ENCODE measurements at places on chromosomes 1 and 21.

DNA sequence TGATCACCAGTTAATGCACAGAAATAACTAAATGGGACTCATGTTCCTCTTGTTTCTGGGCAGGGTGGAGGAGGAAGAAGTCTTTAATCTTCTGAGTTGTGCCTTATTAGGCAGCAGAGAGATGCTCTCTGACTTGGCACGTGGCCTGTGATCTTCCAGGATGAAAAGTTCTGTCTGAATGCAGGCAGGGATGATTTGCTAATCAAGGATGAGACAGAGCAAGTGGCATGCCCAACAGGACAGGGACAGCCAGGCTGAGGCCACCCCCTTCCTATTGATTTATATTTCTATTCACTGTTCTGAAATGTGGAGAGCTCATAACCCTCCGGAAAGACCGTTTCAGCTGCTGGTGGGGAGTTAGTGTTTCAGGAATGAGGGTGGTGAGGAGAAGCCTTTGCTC is 477.8 kb upstream of the CAMK1G start:
- DNase-seq: no peak

DNA sequence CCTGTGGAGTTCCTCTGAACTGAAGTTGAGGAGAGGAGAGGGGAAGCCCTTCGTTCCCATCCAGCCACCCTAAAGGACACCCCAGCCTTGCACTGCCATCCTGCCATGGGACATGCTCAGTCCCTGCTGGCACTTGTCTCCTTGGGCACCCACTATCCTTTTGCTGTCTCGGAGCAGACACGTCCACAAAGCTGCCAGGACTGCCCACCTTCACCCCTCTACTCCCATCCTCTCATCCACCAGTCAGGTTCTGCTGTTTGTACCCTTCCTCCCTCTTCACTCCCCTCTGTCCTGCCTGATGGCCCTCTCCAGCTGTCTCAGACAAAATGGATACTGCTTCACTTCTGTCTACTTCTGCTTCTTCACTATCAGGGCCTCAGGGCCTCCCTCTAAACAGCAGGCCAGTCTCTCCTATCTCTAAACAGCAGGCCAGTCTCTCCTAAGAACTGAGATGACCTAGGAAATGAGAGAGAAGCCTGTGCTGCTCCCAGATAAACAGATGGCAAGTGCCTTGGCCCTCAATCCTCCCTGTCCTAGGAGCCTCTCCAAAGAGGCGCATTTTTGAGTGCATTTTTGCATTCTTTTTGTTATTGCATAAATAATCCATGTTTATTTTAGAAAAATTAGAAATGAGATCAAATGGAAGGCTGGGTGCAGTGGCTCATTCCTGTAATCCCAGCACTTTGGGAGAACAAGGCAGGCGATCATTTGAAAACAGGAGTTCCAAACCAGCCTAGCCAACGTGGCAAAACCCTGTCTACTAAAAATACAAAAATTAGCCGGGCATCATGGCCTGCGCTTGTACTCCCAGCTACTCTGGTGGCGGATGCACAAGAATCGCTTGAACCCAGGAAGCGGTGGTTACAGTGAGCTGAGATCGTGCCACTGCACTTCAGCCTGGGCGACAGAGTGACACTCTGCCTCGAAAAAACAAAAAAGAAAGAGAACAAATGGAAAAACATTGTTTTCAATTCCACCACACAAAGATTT is 4.4 kb upstream of the PYCR2 start:
- no peak for DNase-seq

DNA sequence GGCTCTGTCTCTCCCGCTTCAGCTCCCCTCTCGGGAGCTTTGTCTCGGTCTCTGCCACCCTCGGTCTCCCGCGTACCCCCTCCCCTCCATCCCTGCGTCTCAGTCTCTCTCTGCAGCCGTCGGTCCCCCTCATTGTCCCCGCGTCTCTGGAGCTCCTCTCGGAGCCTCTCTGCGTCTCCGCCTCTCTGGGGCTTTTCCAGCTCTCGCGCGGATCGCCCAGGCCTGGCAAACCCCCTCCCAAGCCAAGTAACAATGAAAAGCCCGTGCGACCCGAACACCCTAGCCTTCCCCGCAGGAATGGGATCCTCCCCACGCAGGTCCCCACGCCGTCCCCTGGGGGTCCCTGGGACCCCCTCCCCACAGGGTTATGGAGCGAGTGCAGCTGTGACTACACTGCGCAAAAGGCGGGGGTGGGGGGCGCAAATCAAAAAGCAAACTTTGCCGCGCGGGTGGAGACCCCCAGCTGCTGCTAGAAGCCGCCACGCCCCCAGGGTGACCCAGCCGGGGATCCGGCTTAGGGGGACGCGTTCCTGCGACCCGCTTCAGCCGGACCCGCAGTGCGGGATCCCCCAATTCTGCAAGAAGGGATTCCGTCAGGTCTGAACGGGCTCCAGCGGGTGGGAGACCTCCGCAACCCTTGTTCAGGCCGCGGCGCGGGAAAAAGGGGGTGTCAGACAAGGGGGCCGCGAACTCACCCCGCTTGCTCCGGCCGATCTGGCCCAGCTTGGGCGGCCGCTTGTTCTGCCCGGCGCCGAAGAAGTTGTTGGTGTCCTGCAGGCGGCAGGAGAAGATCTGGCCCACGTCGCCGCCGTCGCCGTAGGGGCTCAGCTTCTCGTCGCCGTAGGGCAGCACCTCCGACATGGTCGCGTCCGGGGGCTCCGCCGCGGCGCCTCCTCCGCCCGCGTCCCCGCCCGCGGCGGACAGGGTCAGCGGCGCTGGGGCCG is 1.2 kb downstream of the CAMK2N1 start:
- no peak for DNase-seq

DNA sequence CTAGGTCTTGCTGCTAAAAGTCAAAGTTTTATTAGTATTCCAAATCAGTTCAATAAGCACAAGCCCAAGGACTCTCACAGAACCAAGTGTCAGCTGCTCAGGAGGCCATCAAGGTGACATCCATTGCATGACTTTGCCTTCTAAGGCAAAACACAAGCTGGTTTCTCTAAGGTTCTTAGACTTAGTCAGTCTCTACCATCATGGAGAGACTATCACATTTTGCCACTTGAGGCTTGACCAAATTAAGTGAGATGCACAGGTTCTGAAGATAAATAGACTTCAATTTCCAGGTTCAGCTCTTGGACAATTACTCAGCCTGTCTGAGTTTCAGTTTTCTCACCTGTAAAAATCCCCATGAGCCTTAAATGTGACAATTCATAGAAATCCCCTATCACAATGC is 29.0 kb downstream of the TRIT1 start:
- DNase-seq: no peak

Data from stimulated activated CD8-positive, alpha-beta memory T cell treated with anti-CD3 and anti-CD28 coated beads, Interleukin-4, amount 100 ng/mL, for 4 hours (primary cell).